ENCODE measurements at places on chromosomes 6 and 20.

- no peak for DNase-seq
These were observed 100.2 kb upstream of the AKAP12 start for GRCh38 chr6:151139524-151139923.

- no peak for DNase-seq
These were observed 11.2 kb upstream of the ZBTB46 start for GRCh38 chr20:63842258-63842657.

GRCh38 chr6:48667797-48668196 is 556.8 kb upstream of the PTCHD4 start:
- no peak for DNase-seq

- peak; percentile 65 for DNase-seq
These were observed 189.7 kb upstream of the JAG1 start for GRCh38 chr20:10863337-10864060.

- no peak for DNase-seq
These were observed 837.6 kb downstream of the TBC1D32 start for GRCh38 chr6:120496661-120497060.

DNA sequence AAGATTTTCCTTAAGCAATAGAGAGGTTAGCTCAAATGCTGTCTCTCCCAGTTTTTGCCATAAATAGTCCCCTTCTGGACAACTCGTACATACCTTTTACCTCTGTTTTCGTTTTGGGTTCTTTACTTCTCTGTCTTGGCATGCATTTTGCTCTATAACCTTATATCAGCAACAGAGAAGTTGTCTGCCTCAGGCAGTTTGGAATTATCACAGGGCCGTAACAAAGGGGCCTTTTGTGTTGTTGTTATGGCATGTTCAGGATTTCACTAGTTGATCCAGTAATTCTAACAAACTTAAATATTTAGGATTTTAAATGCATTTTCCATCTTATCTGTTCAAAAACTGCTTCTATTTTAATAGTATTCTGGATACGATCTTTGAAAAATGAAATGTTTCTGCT is 259.8 kb downstream of the CD109 start:
- no peak for DNase-seq

DNA sequence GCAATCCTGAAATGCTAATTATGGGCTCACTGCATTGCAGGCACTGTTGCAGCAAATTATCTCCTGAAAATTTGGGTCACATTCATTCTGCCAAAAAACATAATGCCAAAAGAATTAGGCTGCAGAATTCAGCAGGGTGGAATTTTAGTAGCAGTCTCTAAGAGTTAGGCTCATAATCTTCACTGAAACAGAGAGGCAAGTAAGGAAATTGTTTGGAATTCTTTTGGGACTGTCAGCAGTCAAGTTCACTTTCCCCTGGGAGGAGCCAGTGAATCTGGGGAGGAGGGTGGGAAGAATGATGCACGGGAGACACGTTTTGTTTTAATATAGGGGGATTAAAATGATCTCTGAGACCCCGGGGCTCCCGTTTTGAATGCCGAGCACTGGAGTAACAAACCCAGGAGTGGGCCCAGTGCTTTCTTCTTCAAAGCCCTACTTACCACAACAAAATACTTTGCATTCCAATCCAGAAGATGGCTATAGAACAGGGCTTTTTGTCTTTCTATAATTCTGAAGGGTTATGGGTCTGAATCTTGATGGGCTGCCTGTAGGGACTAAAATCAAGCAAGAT is 44.7 kb downstream of the SOBP start:
- DNase-seq: no peak

GRCh38 chr6:117280922-117281321 is 15.6 kb downstream of the VGLL2 start:
- DNase-seq: no peak

DNA sequence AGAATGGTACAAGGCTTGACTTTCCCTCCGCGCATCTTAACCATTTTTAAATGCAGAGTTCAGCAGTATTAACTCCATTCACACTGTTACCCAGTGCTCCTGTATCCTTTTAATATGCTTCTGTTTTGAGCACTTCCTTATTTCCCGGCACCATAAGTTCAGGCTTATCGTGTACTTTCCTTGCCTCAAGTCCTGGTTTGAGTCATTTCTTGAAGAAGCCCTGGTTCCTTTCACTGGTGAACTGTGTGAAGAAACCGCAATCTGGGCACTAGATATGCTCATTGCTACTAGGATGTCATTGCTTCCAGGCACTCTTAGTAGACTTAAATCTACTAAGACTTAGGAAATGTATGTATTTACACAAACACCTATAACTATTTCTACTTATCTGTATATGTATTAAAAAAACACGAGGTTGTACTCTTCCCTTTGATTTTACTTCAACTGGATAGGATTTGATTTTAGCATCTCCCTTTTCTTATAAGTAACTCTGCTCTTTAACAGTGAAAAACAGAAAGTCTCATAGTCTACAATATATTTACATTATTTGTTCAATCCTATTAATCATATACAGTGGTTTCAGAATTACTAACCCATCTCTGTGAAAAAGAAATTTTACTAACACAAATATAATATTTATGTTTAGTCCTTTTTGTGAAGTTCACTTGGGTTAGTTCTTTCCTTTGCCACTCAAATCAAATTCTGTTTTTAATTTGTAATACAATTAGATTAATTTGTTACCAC is 135.5 kb downstream of the CDKAL1 start:
- no peak for DNase-seq

- no peak for DNase-seq
These were observed 293.0 kb downstream of the PHF3 start for GRCh38 chr6:63928613-63929012.

GRCh38 chr6:158172001-158172400 is 3.9 kb downstream of the GTF2H5 start:
- DNase-seq: no peak

DNA sequence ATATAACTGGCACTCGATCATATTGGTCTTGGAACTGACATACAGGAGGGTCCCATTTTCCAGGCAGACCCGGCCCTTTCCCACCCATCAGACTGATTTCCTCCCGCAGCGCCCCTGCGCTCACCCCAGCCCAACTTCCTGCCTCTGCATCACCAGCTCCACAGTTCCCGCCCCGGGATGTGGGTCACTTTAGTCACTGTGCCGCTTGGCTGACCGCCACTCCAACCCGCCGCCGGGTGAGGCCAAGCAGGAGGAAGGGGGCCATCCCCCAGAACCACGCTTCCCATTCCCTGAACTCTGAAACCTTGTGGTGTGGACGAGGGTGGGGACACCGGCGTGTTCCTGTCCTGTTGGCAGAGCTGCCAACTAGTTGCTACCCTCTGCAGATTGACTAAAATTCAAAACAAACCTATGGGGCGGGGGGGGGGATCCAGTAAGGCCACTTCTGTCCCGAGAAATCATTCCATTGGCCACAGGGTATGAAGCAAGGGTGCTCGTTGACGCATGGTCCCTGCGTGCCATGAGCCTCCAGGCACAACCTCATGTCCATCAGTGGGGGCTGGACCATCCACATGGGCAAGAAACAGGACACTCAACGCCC is 12.3 kb downstream of the TGM2 start:
- DNase-seq: no peak

DNA sequence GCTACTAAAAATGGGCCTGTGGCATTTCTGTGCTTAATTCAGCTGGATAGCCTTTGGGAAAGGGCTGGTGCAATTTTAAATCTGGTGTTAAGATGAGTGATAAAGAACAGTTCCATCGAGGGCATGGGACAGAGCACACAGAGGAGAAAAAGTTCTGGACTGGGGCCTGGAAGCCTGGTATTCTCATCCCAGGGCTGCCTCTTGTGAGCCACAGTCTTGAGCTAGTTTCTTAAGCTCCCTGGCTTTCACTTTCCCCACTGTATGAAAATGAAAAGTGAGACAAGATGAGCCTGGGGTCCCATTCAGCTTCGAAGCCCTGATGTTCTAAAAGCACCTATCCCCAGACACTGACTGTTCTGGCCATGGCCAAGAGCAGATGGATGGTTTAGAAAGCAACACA is 14.3 kb upstream of the LAMA4 start:
- DNase-seq: no peak

- no peak for DNase-seq
These were observed 315.2 kb upstream of the SOX4 start for GRCh38 chr6:21278375-21278745.

DNA sequence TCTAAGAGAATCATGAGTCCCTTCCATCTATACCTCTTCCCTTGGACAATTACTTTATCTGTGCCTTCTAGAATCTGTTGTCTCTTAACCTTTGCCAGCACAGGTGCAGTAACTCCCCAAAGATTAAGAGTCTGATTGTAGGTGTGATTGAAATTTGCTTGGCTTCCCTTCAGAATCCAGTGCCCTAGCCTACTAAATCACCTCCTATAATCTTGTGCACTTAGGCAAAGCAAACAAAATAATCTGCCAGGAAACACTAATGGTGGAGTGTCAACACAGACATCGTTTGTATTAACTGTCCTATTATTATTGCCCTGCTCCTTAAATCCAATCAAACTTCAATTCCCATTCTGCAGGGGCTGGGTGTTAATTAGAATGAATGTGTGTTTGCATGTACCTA is 28.0 kb downstream of the ID4 start:
- no peak for DNase-seq

GRCh38 chr20:45945678-45946148 is 11.2 kb downstream of the PCIF1 start:
- DNase-seq: no peak

DNA sequence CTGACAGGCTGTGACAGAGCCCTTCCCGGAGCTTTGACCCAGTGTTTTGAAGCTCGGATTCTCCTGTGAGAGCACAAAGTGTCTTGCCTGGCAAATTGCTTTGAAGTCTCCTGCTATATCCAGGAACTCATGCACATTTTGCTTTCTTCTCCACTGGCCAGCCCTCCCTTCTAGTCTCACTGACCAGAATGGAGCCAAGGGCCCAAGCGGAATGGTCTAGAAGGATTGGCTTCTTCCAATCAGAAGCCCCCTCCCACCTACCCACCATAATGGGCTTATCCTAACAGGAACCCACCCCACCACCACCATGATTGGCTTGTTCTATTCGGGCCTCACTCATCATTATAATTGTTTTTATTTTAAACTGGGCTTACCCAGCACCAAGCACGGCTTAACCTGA is 130.1 kb downstream of the PXDC1 start:
- no peak for DNase-seq

DNA sequence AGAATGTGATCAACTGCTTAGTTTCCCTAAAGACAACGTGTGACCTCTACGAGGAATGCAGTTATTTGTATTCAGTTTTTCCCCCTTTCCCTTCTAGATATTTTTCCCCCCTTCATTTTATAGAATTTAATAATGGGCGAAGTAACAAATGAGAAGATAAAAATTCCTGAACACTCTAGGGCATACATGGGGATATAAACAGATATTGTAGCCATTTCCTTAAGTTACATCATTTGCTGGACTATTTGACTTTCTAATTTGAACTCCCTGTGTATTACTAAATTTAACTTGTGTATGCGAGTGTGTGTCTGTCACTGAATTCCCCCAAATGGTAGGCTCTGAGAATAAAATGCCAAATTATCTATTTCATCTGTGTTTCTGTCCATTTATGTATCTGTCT is 99.0 kb upstream of the ZFP64 start:
- no peak for DNase-seq

- no peak for DNase-seq
These were observed 263.4 kb upstream of the MAN1A1 start for GRCh38 chr6:119612911-119613381.

- DNase-seq: no peak
These were observed 100.6 kb upstream of the SALL4 start for GRCh38 chr20:51902933-51903332.

- no peak for DNase-seq
These were observed 924.1 kb downstream of the EYS start for GRCh38 chr6:64782877-64783276.

DNA sequence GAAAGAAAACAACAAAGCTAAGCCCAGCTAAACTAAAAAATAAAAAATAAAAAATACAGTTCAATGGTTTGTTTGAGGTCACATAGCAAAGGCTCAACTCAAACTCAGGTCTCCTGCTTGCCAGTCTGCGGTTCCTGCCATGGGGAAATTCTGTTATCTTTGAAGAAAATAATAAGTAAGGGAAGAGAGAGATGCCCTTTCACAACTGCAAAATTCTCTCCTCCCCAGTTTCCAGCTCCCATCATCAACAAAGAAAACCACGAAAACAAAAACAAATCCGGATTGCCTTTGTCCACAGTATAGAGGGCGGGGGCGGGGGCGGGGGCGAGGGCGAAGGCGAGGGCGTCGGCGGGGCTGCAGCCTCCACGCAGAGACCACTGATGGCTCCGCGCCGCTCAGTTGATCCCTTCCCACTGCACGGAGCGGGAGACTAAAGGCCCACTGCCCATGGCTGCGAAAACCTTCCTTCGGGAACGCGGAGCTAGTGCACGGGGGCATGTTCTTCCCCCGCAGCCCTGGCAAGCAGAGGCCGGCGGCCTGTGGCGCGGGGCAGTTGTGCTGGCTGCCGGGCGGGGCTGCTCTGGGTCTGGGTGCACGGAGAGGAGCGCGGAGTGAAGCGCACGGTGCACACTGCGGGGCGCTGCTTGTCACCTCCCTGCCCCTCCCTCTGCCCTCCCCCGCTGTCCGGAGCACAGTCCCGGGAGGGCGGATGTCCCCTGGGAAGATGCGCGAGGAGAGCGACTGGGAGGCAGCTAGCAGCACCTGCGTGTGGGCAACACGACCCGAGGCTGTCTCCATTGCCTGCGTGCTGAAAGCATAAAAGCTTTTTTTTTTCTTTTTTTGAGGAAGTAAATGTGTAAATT is 54.1 kb upstream of the TPD52L1 start:
- peak; percentile 20 for DNase-seq

GRCh38 chr6:137043710-137044365 is 927 bp downstream of the IL20RA start:
- no peak for DNase-seq

- DNase-seq: no peak
These were observed 425.3 kb upstream of the NOX3 start for GRCh38 chr6:155880900-155881299.

- no peak for DNase-seq
These were observed 137.2 kb downstream of the EDN3 start for GRCh38 chr20:59437601-59438031.

- no peak for DNase-seq
These were observed 165.1 kb downstream of the TINAG start for GRCh38 chr6:54473328-54473727.

DNA sequence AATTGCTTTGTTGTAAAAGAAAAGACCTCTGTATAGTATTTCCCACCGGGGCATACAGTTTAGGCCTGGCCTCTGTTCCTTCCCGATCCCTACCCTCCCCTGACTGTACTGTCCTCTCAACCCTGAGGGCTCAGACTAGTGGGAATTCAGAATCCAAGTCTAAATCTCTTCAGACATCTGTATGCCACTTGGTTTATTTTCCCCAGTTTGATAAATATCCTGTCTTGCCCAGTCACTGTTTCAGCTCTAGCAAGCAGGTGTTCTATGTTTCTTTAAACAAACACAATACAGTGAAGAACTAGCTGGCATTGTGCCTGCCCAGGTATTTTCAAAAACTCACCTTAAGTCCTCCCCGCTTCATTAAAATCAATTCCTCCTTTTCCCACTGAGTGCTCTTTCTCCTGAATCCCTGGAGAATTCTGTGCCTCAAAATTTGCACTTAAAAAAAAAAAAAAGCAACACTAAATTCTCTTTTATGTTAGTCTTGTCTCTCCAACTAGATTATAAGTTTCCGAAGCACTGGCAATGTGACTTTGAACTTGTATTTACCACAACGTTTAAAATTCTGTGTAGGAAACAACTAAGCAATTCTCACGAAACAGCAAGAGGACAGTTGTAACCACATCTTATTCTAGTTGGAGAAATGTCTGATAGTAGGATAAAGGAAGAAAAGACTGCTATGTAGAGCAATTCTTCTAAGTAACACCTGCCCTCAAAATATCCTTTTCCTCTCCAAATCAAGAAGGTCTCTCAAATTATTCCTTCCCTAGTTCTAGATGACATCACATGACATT is 112.0 kb upstream of the CARMIL1 start:
- no peak for DNase-seq

Data from HFF-Myc (cell line).